AG09309 (cell line): ENCODE measurements at places on chromosomes 1 and 21.

GRCh38 chr1:55474168-55474786, 259.1 kb upstream of the USP24 start:
- no peak for DNase-seq

DNA sequence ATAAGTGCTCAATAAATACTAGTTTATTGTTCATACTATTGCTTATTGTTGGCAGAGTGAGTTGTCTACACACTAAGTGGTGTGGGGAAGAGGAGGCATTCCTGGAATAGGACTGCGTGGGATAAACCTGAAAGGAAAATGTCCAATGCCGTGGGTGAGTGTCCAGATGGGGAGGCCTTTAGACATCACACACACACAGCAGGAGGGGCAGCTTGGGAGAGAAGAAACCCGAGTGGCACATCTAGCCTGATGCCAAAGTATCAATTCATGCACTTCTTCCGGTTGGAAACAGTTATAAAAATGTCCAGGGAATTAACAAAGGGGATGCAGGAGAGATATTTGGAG, 27.3 kb downstream of the CCN1 start:
- DNase-seq = no peak

DNA sequence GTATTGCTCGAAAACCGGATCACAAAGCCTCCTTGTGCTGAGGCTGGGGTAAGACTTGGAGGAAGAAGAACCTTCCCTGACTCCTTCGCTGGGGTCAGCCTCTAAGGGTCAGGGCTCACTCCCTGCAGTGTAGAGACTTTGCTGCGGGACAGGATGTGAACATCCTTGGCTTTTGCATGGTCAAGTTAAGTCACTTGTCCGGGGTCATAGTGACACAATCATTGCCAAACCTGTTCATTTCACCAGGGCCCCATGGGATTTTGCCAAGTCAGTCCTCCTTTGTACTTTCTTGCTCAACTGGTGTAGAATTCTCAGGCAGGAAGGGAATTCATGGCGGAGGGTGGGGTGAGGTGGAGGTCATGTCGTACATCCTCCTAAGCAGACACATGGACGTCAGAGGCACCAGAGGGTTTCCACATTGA, 24.7 kb upstream of the IL10 start:
- no peak for DNase-seq

DNA sequence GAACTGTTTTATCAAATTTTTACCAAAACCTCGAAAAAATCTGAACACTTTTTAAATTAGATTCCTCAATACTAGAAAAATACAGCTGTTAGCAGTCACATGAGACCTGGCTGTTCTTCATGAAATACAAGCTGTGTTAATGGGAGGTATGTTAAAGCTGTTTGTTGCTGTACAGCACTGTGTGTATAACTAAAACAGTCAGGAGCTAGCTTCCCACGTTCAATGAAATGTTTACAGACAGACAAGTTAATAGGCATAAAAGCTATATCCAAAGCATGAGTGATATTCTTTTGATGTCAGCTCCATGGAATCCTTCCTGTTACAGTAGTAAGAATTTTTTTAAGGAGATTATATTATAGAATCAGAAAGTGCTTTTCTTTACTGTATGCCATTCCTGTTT, 223.2 kb upstream of the FOXD3 start:
- no peak for DNase-seq

- peak; percentile 95 for DNase-seq
These were observed 207.4 kb upstream of the RUNX1 start for GRCh38 chr21:35256468-35256988.

DNA sequence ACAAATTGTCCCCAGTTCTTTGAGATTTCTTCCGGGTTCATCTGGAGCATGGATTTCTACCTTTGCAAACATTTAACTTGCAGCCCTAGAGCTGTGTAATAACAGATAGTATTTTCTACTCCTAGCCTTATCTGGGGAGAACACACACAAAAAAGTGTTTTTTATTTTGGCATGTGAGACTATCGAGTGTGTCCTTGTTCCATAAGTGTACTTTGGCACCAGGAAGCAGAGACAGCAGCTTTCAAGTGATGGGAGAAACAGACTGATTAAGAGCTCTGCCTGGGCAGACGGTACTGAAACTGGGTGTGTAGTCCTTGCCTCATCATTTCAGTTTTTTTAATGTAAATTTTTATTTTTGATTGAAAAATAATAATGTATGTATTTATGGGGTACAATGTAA, 297.4 kb downstream of the ST6GALNAC3 start:
- no peak for DNase-seq

DNA sequence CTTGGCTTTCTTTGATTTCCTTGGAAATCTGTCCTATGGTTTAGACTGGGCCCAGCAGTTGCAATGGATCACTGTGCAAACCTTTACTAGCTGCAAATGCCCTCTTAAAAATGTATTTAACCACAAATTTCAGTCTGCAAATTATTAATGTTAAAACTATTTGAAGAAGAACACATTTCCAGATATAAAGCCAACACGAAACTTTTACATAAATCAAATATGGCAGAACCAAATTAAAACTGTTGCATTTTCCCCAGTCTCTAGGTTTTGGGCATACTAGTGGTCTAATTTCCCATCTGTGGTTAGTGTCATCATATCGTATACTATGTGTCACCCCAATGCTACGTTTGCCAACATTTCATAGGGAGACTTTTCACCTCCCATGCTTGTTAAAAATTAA, 52.3 kb downstream of the HMCN1 start:
- peak; percentile 90 for DNase-seq

GRCh38 chr1:112937495-112937894, 18.5 kb downstream of the SLC16A1 start:
- DNase-seq = no peak

GRCh38 chr1:12078938-12079861, 16.1 kb downstream of the TNFRSF8 start:
- DNase-seq = no peak

- DNase-seq = no peak
These were observed 65.4 kb downstream of the RUNX1 start for GRCh38 chr21:34983680-34984086.

- DNase-seq = peak; percentile 14
These were observed 302.7 kb downstream of the DISC1 start for GRCh38 chr1:231929311-231929710.

DNA sequence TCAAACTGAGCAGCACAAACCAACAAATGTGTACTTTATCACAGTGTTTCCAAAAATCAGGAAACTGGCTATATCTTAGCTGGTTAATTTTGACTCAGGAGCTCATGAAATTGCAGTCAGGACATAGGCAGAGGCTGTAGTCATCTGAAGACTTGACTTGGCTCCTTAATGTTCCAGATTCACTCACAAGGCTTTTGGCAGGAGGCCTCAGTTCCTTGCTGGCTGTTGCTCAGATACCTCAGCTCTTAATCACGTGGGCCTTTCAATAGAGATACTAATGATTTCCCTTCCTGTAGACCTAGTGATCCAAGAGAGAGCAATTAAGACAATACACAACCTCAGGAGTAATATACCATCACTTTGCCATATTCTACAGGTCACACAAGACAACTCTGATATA, 537.7 kb downstream of the BRINP3 start:
- DNase-seq = no peak

- no peak for DNase-seq
These were observed 4.5 kb downstream of the PARP1 start for GRCh38 chr1:226403201-226404034.

DNA sequence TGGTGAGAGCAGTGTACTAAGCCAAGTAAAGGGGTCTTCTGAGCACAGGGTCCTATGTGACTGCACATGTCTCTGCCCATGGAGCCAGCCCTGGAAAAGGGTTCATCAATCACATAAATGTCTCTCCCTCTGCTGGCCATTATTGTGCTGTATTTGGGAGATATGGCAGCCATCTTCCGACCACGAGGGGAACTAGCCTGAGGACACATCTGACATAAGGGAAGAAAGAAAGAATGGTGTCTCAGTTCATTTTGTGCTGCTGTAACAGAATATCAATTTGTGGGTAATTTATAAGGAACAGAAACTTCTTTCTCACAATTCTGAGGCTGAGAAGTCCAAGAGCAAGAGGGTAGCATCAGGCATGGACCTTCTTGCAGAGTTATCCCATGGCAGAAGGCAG, 55.1 kb upstream of the GJA5 start:
- no peak for DNase-seq

DNA sequence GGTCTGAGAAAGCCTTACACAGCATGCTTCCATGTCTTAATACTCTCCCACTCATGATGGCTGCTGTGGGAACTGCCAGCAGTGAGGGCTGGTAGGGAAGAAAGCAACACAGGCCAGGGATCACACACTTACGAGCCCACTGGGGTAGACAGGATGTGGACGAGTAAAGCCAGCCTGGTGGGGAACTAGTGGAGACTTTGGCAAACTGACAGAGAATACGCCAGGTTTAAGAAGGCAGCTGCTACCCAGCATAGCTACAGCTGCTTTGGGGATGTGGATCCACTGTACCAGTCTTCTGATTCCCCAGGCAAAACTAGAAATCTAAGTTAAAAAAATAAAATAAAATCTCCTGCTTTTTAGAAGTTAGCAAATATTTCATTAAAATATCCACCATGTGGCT, 664.0 kb downstream of the SMYD3 start:
- DNase-seq = no peak

- no peak for DNase-seq
These were observed 178.3 kb downstream of the ATG4C start for GRCh38 chr1:62962014-62962812.

DNA sequence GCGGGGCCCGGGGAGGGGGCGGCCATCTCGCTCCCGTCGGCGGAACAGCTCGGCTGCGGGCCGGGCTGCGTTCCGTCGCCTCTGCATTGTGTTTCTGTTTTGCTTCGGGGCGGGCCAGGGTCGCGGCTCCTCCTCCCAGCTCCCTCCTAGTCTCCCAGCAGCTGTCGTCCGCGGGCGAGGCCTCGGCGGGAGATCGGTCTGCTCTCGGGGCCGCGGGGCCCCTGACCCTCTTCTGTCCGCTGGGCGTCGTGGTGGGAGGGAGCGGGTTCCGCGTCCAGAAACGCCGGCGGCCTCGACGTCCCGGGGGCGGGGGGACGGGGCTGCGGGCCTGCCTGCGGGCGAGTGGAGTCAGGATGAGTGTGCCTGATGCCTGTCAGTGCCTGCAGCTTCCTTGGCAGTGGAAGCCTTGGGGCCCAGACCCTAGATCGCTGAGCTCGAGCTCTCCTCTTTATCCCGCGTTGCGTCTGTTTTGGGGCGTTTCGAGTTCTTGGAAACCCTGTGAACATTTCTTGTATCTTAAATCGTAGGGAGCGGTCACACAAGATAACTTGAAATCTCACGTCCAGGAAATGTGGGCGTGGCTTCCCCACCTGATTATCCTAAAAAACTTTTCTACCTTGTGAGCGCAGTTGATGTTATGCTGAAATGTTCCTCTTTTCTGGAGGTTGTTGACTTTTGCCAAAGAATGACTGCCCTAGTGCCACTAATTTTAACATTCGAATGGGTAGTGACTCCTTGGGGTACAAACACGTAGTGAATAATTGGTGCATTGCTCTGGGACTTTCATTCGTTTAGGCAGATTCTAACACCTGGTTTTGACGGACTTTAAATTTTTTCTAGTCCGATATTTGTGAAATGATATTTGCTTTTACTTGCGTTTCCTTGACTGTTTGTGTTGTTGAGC, 676 bp downstream of the MORC3 start:
- no peak for DNase-seq

DNA sequence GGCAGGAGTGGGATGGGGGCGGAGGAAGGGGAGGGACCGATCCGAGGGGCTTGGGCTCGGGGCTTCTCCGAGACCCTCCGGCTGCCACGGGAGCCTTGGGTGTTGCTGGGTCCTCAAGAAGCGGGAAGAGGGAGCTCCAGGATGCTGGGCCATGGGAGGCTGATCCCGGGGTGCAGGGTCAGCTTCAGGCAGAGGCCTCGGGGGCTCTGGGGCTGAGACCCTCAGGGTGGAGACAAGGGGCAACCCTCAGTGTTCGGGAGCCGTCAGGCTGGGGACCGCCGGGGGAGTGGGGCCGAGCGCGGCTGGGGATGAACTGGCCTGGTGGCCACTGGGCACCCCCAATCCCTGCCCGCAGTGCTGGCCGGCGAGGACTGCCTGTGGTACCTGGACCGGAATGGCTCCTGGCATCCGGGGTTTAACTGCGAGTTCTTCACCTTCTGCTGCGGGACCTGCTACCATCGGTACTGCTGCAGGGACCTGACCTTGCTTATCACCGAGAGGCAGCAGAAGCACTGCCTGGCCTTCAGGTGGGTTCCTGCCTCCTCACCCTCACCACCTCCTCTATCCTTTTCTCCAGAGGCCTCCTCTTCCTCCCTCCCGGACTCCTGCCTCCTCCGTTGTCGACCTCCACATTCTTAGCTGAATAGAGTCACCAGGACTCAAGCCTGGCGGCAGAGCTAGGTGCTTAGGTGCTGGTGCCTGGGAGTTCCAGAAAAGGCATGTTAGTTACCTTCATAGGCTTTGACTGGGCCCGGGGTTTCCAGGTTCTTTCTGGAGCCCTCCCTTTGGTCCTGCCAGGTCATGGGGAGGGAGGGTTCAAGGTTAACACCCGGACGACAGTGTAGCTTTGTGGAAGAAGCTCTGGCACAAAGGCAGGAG, 631 bp downstream of the SHISA4 start:
- no peak for DNase-seq

DNA sequence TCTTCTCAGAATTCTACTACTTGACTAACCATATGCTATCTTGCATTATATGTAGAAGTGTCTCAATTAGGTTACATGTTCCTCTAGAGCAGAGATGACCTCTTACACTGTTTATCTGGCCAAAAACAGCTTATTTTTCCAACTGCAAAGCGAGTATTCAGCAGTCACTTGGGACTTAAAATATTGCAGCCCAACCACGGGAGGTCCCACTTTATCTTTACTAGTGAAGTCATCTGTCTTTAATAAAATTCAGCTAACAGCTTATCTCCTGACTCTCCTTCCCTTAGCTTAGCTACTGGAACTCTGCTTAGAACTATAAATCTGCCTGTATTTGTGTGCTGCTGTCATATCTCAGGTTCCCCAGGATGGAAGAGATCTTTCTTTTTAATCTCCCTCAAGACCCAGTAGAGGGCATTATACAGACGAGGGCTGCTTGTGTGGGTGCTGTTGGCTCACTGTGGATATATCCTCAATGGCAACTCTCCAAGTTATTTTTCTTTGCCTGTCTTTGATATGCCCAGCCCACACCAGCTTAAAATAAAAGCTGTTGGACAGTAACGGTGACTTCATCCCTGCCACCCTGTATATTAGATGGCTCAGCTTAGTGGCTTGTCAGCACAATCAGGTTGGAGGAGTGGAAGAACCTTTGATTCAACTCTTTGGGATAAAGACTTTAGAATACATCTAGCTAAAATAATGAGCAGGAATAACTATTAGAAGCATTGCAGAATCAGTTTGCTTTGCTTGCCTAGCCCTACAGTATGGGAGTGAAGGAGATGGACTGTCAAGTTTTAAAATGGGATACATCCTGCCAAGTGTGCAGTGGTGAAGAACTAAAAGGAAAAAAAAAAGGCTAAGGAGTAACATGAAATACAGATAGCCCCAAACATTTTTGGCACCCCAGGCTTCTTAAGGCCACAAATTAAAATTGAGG, 9.6 kb downstream of the ENSA start:
- DNase-seq = peak; percentile 61

- peak; percentile 87 for DNase-seq
These were observed 62.8 kb upstream of the ZBTB40 start for GRCh38 chr1:22388671-22389450.
